Adipose tissue (tissue), 3 donors: ENCODE measurements at places on chromosomes 4 and X. TPM values are rescaled to one million over a fixed set of nuclear protein-coding genes. Genes with fewer than 3 reads are reported as not detected.

NAP1L3 gene
- 0.34 TPM for polyA plus RNA-seq

SUPT20HL1 gene
- polyA plus RNA-seq = not detected

IL3RA gene
- 19.0 TPM for polyA plus RNA-seq

PQBP1 gene
- polyA plus RNA-seq = 60.3 TPM

MAGEB17 gene
- not detected for polyA plus RNA-seq

LGI2 gene
- 2.4 TPM for polyA plus RNA-seq

PRPS1 gene
- 28.6 TPM for polyA plus RNA-seq

SMR3B gene
- not detected for polyA plus RNA-seq
